Stimulated activated CD4-positive, alpha-beta T cell treated with anti-CD3 and anti-CD28 coated beads, TNF-alpha, amount 100 ng/mL, for 1 hour (primary cell): ENCODE measurements at places on chromosomes 1 and 21.

DNA sequence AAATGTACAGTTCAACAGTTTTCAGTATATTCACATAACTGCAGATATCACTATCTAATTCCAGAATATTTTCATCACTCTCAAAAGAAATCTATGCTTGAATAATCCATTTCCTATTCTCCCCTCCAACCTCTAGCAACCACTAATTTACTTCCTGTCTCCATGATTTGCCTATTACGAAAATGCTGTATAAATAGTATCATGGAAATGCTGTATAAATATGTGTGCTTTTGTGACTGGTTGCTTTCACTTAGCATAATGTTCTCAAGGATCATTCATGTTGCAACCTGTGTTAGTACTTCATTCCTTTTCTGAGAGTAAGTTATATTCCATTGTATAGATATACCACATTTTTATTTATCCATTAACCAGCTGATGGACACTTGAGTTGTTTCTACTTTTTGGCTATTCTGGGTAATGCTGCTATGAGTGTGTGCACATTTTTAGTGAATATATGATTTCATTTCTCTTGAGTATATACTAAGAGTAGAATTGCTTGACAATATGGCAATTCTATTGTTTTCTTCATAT is 115.6 kb downstream of the TNFSF18 start:
- no peak for DNase-seq

- DNase-seq, result no peak
Measured at GRCh38 chr1:163820766-163821165, 499.0 kb downstream of the NUF2 start.

DNA sequence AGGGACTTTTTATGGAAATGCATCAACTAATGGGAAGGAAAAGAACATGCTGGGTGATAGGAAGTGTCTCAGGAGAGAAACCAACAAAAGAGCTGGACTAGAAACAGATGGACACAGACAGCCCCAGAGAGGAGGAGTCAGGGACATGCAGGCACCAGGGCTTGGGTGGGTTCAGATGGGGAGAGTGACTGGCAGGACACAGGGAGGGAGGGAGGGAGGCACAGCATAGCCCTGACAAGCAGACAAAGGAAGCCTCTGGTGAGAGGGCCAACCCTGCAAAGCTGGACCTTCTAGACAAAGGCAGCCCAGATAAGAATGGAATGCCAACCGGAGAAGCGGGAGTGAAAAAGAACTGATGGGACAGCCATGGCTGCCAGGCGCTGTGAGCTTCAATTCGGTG is 568.8 kb downstream of the AJAP1 start:
- no peak for DNase-seq

DNA sequence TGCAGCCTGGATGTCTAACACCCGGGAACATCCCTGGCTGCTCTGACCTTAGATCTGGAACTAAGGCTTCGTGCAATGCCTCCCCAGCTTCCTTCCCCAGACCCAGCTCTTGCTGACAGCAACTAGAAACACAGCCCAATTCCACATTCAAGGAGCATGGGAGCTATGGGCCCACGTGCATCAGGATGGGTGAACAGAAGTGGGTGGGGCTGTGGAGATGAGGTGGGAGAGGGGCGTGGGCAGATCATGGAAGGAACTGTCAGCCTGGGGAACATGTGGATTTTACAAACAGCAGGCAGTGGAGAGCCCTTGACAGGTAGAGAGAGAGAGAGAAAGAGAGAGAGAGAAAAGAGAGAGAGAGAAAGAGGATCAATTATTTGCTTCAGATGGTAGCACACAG is 231.6 kb downstream of the MATN1 start:
- no peak for DNase-seq

GRCh38 chr1:59499273-59499942 is 202.5 kb downstream of the FGGY start:
- DNase-seq, result no peak

DNA sequence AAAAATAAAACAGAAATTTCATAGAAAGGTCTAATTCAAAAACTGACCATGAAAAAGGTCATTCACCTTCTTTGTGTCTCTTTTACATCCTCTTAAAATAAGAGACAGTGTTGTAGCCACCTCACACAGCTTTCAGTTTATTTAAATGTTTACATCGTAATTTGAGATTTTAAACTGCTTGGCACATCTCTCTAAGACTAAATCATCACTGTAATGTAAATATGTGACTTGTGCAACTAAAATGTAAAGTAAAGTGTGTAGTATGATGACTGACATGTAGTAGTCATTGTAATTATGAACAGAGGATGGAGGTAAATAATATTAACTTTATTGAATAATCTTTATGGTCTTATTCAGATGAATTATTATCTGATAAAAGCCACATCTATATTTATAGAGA is 283.9 kb downstream of the KCNT2 start:
- DNase-seq, result no peak

DNA sequence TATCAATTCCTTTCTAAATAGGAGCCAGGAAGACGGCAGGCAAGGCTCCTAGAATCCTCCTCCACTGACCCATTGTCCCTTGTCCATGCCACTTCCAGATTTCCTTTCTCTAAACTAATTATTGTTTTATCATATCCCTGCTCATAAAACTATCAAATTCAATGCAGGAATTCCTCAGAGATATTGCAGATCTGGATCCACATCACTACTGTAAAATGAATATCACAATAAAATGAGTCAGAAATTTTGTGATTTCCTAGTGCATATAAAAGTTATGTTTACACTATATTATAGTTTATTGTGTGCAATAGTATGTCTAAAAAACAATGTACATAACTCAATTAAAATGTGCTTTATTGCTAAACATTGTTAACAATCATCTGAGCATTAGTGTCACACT is 498.7 kb upstream of the NEGR1 start:
- no peak for DNase-seq

DNA sequence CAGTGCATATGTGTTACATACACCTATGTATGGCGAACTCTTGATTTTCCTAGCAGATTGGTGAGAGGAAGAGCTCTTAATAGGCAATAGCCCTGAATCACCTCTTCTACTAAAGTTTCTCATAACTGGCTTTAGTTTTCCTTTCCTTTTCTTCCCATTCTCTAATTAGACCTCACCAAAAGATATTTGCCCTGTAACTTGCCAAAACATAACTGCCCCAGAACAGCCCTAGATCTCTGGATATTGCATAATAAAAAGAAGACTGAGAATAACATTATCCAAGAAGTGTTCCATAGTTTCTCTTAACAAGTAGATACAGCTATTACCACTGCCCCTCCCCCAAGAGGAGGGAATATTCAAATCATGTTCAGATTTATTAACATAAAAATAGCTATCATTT is 16.3 kb downstream of the SGIP1 start:
- DNase-seq, result no peak

GRCh38 chr1:115606305-115606704 is 35.5 kb upstream of the VANGL1 start:
- no peak for DNase-seq

- DNase-seq, result no peak
Measured at GRCh38 chr21:45977396-45977795, 4.2 kb upstream of the COL6A1 start.

DNA sequence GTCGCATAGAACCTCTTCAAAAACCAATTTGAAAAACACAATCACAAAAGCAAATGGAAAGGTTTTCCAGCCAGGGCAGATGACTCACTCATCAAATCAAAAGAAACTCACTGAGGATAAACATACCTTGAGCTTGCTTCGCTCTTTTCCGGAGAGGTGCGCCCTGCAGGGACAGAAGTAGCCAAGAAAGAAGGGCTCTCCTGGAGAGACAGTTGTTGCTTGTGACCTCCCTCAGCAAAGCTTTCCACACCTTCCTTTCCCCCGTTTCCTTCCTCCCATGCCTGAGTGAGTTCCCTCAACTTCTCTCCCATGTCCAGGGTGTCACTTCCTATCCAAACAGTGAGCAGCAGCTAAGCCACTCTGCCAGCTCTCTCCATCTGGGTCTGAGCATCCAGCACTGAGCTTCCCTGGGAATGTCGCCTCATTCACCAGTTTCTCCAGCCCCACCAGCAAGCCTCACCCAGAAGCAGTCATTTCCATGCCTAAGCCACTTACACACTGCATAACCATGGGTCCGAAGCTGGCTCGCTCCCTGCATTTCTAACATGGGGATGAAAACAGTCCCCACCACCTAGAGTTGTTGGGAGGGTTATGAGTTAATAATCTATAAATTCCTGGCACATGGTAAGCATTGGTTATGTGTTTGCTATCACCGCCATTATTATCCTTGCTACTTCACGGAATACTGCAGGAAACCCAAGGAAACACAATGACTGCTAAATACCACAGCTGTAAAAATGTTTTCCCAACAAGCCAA is 75.0 kb downstream of the PTPN14 start:
- DNase-seq, result no peak

DNA sequence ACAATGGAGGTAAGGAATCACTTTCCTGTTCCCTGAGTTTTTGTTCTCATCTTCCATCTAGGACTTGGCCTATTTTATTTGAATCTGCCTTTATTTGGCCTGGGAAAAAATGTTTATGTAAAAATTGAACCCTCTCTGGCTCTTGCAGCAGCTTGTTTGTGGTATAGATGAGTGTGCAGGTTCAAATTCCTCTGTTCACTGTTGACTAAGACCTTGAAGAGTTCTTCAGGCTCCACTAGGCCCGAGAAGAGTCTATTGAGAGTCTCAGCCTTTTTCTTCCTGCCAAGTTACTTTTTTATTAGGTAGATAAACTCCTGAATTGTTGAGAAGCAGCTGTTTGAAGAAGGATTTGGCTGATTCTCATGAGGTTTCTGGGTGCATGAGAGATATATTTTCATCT is 248.8 kb upstream of the ADGRL2 start:
- no peak for DNase-seq

DNA sequence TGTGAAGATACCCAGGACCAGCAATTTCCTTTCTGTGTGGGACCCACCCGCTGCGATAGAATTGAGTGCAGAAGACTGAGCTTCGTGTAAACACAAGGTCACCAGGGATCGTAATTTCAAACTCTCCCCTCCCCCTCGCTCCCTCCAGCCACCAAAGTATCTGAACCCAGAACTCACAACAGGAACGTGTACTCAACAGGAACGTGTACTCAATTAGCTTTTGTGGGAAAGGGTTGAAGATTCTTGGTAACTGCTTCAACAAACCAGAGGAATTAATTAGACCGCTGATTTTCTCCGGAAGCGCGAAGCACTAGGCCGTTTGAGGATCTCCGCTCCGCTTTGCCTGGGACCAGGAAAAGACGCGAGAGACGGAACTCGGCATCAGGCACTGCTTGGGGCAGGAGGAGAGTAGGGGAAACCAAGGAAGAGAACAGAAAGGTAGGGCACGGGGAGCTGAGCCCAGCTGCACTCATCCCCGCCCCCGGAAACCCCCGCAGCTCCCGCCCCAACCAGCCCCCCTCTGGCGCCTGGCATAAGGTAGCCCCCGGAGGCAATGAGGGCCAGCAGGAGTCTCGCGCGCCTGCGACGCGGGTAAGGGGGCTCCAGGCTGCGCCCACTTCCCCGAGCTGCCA is 453 bp downstream of the DRAM2 start:
- no peak for DNase-seq

DNA sequence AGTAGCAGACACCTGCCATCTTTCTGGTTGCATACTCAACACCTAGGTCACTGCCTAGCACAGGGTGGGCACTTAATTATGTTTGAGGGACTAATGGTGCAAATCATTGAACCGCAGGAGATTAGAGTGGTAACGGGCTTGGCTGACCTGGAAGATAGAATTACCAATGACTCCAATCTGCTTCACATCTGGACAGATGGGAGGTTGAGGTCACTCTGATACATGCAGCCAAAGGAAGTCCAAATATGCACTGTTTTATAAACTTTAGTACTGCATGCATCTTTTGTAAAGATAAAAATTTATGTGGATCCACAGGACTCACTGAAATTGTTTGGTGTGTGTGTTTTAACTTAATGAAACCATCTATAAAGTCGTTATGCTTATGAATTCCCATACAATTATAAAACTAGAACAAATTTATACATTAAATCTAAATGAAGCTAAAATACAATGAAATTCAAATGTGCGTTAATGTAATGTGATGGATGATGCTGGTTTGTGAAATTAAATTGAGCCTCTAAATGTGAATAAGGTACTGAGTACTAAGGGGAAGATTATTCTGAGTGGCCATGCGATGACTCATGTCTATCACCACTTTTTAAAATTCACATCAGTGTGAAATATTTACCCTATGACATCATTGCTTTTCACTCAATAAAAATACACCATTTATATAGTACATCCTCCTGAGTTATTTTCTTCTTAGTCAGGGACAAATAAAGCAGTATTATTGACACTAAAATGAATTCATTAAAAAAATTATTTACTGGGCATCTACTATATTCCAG is 224.7 kb upstream of the FAM78B start:
- DNase-seq, result no peak

DNA sequence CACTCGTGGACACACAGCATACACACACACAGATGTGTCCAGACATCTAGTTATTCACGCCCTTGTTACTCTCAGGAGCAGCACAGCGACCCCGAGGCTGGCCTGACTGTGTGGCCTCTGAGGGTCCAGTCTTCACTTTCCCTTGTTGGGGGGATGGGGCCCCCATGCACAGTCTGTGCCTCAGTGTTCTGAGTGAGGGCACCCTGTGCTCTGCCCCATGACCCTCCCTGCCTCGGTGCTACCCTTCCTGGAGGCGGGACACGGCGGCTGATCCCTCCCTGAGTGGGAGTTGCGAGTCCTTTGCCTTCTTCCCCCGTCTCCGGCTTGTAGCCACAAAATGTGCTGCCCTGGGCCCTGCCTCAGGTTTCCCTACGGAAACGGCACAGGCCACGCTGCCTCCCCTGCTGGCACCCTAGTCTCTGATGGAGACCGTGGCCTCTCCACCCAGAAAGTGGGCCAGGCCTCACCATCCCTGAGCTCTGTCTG is 8.6 kb downstream of the CSTB start:
- no peak for DNase-seq
